Anterior cingulate cortex (tissue), 58 donors: ENCODE measurements at places on chromosomes 6 and 20.

DNA sequence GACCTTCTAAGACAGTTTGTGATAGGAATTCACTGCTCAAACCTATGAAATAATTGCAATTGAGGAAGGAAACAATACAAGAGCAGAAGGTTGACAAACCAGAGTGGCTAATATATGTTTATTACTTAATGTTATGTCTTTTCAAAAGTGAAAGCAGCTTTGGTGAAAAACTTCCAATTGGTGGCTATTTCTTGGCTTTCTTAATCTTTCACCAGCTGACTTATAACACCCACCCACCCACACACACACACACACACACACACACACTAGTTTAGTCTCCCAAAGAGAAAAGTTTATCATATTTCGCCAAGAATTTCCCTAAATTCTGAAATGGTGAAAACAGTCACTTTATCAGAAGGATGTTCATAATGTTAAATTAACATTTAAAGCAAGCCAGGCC, 583.5 kb downstream of the EYS start:
- no peak for DNase-seq

DNA sequence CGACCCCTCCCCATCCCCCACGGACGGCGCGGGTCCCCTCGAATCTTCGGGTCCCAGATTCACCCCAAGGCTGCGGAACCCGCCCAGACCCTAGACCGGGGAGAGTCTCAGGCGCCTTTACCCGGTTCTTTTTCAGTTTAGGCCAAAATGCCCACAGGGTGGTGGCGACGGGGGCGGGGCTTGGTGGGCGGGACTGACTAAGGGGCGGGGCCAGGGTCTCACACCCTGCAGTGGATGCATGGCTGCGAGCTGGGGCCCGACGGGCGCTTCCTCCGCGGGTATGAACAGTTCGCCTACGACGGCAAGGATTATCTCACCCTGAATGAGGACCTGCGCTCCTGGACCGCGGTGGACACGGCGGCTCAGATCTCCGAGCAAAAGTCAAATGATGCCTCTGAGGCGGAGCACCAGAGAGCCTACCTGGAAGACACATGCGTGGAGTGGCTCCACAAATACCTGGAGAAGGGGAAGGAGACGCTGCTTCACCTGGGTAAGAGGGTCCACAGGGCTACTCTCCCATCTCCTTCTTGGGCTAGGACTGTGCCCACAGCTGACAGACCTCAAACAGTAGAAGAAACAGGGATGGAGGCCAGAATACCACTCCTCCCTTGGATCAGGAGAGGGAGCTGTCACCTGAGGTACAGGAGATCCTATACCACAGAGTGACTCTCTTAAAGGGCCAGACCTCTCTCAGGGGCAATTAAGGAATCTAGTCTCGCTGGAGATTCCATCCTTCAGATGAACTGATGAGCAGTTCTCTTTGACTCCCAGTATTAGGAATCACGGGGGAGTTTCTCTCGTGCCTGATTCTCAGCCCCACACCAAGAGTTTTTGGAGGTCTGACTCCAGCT, 942 bp downstream of the HLA-E start:
- DNase-seq = no peak

GRCh38 chr20:43726811-43727338, at the start of gene GTSF1L:
Gene GTSF1L, minus strand, starts transcription at chr20:43727002. Its CDS starts 308 bp downstream, at chr20:43726694.
- DNase-seq = no peak

DNA sequence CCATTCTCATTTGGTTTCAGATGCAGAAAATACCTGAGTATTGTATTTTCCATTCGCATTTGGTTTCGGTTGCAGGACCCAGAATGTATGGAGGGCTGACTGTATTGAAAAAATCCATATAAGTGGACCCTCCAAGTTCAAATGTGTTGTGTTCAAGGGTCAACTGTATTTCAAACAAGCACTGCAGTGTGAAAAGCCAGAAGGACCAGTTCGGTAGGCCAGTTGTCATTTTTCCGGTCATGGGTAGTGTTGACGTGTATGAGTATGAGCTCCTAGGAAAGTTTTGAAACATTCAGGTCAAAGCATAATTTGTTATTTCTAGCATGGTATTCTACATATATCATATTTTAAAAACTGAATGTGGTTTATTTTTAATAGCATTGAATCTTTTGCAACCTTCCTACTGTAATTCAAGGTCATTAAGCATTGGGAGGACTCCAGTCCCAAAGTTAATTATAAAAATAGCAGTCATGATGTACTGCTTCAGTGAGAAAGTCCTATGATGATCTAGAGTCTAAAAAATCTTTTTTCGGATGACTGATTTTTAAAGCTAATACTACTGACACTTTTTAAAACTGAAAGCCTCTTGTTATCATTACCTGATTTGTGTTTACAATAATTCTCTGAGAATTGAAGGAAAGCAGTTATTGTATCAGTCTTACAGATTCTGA, 18.9 kb downstream of the NHSL1 start:
- DNase-seq = no peak

DNA sequence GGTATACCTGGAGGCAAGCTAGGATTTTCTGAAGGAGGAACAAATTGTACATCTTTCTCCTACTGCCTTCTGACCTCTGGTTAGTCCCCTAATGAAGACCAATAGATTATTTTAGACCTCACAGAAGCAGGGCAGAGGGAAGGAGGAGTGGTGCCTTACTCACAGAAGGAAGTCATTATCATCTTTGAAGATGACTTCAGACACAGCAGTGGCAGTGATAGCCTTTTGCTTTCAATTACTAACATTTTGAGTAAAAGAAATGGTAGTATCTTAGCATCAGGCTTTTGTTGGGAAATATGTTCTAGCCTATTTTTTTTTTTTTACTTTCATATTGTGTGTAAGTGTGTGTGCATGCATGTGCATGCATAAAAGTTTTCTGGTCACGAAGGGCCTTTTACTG, 164.2 kb upstream of the PLN start:
- DNase-seq = no peak

DNA sequence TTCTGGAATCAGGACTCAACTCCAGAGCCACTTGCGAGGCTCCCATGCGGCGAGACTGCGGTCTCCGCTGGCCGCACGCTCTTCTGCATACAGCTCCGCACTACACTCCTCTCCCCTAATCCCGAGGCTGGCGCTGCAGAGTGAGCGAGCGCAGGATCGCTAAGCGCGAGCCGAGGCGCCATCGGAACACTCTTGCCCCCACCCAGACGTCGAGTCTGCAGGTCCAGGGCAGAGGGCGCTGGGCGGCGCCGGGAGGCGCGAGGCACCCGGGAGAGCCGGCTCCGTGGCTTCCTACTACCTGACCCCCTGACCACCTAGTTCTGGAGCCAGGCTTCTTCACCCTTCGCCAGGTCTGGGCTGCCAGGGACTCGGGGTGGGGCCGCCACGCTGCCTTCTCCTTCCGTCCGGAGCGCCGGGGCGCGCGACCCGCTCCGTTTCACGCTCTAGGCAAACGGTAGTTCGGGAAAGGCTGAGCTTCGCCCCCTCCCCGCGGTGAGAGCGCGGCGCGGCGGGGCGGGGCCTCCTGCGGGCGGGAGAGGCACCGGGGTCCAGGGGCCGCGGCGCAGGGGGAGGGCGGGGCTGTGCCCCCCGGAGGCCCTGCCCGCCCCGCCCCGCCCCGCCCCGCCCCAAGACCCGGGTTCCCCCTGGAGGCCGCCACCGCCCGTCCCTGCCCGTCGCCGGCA, 5.4 kb upstream of the TUBB2A start:
- DNase-seq = peak; percentile 75

GRCh38 chr20:12847872-12848271, 160.9 kb upstream of the SPTLC3 start:
- DNase-seq = no peak

- DNase-seq = no peak
These were observed 272.5 kb downstream of the CLIC5 start for GRCh38 chr6:45743028-45743615.

DNA sequence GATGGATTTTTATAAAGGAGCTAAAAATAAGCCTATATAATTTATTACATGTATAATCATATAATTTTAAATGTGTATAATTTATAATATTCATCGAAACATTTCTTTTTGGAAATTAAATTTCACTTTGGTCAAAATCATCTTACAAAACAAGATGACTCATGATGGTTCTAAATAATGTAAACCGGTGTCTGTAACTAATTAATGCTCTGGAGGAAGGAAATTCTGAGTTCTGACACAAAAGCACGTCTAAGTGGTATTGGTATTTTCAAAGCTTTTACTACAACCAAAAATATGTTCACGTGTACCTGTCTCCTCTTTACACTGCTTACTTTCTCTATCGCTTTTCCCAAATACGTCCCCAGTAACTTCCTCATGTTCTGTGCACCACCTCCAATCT, 134.1 kb downstream of the MTHFD1L start:
- no peak for DNase-seq

DNA sequence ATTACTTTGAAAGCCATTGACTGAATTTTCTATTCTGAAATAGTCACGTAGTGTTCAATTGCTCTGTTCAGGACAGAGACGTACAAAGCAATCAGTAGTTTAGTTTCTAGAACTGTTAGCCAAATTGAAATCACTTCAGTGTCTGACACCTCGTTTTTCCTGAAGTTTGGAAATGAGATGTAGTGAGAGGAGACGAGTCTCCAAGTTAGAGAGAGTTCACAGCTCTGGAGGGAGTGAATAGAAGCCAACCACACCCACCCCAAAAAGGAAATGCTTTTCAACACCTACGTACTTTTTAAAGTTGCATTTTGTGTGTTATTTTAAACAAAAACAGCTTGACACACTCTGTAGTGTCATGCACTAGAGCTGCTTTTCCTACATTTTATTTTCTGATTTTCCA, 296.0 kb downstream of the ADGRG6 start:
- DNase-seq = no peak

GRCh38 chr6:42179945-42180313, 6.8 kb downstream of the GUCA1A start:
- no peak for DNase-seq

GRCh38 chr6:143299253-143300166, 151.0 kb downstream of the ADAT2 start:
- no peak for DNase-seq

DNA sequence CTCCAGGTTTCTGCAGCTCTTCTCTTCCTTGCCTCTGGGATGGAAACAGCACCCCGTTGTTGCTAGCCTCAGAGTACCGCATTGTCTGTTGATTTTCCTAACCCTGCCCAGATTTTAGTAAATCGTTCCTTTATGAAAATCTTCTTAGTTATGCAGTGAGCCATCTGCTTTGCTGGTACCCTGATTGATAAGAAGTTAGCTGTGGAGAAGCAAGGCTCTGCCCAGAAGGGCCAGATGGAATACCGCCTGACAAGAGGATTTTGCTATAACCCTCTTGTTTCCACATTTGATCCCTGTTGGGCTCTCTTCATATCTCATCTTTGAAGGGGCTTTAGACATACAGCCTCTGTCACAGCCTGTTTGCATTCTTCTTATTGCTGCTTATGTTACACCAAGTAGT, 229.0 kb downstream of the CDKAL1 start:
- no peak for DNase-seq

DNA sequence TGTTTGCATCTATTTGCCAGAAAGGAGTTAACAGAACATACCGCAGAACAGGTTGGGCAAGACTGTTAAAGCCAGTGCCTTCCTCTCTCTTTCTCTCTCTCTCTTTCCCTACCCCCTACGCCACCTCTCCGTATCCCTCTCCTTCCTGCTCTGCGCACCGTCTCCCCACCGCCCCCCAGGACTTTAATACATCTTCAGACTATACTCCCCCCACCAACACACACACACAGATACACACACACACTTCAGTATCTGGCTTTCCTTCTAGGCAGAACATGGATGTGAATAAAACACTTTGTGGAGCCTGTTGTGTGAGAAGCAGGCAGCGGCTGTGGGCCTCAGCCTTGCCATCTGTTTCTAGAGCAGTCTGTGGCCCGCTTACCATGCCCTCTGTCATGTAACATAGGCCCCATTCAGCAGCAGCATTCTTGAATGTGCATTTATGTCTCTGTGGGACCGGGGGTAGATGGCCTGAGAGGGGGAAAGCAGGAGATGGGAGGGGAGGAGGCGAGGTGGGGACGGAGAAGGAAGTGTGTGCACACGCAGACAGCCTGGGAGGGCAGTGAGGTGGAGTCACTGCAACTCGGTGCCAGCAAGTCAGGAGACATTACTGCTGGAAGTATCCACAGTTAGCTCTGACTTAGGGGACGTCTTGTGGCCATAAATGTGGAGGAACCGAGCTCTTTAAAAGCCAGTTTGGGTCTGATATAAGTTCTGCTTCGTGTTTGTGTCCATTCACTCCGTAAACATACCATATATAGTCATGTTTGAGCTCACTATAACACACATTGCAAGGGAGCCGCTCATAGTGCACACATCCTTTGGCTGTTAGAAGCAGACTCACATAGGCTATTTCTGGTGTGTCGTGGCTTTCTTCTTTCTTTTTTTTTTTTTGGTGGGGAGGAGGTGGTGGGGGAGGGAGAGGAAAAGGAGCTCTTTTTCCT, 38.4 kb downstream of the RREB1 start:
- no peak for DNase-seq

DNA sequence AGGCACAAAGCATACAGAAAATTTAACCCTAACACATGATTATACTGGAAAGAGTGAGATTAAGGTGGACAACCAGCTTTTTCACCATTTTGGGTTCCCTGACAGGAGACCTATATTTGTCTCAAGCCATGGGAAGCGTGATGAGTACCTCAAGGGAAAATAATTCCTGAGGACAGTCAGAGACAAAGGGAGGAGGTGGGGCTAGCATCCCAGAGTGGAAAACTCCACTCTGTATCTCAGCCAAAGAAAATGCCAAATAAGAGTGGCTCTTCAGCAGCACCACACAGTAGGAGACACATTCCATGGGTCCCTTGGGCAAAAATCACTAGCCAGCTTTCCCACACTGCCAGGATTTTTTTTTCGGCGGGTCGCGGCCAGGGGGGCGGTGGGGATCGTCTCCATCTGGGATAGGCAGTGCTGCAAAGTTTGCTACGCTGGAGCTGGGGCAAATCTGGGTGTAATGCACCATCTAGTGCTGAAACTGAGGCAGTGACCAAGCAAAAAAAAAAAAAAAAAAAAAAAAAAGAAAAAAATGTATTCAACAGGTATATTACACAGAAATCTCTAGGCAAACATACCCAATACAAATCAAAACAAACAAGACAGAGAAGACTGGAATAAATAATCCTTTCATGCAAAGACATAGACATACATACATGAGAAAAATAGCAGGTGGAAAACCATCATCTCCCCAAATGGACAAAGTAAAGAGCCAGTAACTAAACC, 77.3 kb upstream of the SLC35F1 start:
- no peak for DNase-seq

DNA sequence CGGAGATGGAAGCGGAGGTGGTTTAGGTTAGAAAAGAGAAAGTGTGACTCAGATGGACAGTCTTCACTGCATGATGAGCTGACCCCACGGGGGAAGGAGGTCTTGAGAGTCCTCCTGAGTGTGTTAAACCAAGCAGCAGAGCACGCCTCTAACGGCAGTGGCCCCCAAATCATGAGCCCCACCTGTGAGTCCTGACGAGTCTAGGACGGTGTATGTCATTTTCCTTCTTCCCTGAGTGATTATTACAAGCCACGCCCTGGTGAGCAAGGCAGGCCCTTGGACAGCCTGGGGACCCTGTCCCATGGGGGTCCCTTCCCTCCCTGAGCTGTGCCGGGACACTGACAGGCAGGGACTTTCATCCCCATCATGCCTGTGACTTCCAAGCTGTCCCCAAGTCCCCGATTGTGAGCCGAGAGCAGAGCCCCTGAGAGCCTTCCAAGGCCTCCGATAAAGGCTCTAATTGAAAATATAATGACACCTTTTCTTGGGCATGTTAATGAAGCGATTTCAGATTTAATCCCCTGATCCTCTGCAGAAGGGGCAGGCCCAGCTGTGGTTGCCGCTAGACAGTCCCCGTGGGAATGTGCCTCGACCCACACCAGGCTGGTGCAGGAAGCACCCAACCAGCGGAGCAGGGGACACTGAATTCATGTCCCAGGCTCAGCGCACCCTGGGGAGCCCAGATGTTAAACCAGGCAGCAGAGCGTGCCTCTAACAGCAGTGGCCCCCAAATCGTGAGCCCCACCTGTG, 320.1 kb downstream of the TAF4 start:
- no peak for DNase-seq

- DNase-seq = no peak
These were observed 88.9 kb downstream of the GINS1 start for GRCh38 chr20:25496165-25496967.
